Vagina (tissue), 2 donors: ENCODE measurements at places on chromosomes 12 and 14.

DNA sequence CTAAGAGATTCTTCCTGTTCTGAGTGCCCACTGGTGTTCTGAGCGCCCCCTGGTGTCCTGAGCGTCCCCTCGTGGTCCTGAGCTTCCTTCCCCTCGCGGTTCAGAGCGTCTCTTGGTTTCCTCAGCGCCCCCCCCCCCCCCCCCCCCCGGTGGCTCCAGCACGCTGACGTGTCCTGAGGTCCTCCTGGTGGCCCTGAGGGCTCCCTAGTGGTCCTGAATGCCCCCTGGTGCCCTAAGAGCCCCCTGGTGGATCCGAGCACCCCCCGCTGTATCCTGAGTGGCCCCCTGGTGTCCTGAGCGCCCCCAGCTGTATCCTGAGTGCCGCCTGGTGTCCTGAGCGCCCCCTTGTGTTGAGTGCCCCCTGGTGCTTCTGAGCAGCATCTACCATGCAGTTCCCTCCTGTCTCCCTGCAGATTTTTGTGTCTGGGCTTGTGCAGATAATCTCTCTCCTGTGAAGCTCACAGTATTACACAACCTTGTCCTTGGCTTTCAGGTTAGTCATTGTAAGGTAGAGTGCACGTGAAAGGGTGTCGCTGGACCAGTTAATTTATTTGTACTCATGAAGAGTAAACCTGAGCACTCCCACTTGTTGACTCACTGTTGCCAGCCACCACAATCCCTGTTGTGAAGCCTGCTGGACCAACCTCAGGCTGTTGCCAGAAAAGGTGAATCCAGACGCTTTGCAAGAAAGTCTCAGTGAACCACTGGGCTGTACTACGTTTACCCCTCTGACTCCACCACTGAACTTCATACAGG lies 1168.4 kb downstream of the TMEM121 start:
- no peak for DNase-seq

DNA sequence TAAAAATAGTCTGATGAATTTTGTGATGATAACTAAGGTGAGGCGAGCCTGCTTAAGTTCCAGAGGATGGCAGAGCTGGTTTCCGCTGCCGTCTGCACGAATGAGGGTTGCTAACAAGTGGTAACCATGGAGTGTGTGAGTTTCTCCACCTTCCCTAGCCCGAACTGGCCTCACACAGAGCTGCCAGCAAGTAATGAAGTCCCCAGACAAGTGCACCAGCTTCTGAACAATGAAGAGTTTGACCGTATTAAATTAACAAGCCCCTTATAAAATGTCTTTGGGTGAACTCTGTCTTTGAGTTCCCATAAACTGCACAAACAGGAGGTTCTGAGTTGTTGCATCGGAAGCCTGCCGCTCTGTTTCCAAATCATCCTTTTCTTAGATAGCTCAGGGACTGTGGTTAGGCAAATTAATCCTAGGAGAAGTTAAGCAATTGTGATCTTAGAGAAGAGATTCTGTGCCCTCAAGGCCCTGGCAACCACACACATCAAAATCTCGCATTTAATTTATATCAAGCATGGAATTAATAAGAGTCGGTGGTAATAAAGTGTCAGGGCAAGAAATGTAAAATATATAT lies 274.1 kb upstream of the DAAM1 start:
- DNase-seq, result no peak

DNA sequence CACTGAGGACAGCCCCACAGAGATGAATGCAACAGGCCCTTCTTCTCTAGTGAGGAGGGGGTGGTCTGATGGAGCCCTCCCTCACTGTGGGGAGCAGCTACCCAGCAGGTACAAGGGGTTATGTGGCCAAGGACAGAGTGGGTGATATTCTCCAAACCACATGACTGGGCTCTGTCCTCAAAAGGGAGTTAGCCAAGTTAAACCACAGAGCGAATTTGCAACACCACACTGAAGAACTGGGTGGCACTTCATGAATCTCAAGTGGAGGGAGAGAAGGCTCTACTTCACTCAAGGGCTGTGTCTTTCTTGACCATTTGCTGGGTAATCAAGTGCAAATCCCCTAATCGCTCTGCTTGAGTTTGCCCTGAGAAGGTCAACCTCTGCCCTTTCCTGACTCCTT lies 12.5 kb downstream of the GPR68 start:
- DNase-seq, result no peak

GRCh38 chr12:94874518-94875302 lies 128.8 kb downstream of the NDUFA12 start:
- no peak for DNase-seq

GRCh38 chr12:58310809-58311622 lies 369.6 kb downstream of the ATP23 start:
- no peak for DNase-seq

GRCh38 chr12:8156416-8156815 lies 399 bp upstream of the ZNF705A start:
- DNase-seq, result no peak

DNA sequence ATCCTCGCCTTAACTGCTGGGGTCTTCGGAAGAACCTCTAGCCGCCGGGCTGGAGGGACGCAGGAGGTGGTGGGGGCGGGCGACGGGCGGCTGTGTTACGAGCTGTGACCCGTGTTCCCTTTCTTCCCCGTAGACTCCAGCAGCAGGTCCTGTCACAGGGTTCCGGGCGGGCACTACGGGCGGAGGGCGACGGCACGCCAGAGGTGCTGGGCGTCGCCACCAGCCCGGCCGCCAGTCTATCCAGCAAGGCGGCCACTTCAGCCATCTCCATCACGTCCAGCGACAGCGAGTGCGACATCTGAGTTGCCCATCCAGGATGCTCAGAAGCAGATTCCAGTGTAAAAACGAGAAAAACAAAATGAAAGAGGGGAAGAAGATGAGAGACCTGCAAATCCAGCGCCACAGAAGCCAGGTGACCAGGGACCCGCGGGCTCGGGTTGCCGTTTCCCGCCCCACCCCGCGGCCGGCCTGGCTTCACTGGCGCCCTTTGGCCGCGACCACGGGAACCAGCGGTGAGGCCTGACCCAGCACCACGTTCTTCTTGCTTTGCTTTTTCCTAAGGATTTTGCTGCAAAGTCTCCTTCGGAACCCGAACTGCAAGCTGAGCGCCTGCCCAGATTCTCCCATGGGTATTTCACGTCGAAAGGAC lies 2.1 kb downstream of the SIX6 start:
- DNase-seq, result no peak

GRCh38 chr12:114982760-114983159 lies 298.8 kb upstream of the TBX3 start:
- DNase-seq, result no peak

GRCh38 chr12:122226366-122227125 lies 694 bp upstream of the DIABLO start:
- DNase-seq, result peak; percentile 87

DNA sequence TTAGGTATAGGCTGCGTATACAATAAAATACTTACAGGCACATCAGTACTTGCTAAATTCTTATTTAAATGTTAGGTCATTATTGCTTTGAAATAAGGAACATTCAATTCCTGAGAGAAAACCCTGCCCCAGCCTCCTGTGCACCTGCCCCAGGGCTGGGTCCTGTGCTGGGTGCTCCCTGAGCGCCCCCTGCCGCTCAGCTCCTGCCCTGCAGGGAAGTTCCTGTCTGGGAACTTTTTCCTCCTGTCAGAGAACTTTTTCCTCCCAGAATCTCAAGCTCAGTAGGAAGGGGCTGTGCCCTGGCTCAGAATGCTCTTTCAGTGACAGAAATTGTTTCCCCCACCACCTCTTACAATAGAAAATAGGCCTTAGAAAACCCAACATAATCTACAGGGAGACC lies 751.1 kb downstream of the TMEM121 start:
- DNase-seq, result no peak

DNA sequence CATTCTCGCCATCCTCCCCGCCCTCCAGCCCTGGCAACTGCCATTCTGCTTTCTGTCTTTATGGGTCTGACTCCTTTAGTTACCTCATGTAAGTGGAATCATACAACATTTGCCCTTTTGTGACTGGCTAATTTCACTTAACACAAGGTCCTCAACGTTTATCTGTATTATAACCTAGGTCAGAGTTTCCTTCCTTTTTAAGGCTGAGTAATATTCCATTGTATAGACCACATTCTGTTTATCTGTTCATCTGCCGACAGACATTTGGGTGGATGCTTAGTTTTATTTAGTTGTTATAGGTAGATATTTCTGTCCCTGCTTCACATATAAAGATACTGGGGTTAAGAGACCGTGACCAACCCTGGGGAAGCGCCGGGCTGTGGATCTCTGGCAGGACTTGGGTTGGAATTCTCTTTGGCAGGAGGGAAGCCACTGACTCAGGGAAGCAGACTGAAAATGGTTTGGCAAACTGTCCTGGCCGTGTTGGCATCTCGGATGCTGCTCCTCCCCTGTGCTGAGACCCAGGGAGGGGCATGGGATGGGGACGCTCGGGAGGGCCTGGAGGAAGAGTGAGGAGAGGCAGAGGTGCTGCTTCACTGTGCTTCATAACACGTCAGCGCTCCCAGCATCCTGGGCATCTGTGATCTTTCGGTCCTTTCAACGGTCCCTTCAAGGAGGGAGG lies 38.9 kb downstream of the TEAD4 start:
- no peak for DNase-seq

GRCh38 chr14:33686218-33686617 lies 264.7 kb downstream of the EGLN3 start:
- no peak for DNase-seq

- no peak for DNase-seq
Observed at GRCh38 chr14:92597906-92598905, 84.6 kb downstream of the RIN3 start.

GRCh38 chr14:60085693-60086092 lies 6.0 kb upstream of the PCNX4 start:
- DNase-seq, result no peak
